ENCODE measurements at places on chromosomes 3 and 15.

GRCh38 chr15:71202712-71203111 is 87.4 kb downstream of the THSD4 start:
- DNase-seq: no peak

- no peak for DNase-seq
These were observed 12.5 kb downstream of the LPP start for GRCh38 chr3:188166441-188166840.

DNA sequence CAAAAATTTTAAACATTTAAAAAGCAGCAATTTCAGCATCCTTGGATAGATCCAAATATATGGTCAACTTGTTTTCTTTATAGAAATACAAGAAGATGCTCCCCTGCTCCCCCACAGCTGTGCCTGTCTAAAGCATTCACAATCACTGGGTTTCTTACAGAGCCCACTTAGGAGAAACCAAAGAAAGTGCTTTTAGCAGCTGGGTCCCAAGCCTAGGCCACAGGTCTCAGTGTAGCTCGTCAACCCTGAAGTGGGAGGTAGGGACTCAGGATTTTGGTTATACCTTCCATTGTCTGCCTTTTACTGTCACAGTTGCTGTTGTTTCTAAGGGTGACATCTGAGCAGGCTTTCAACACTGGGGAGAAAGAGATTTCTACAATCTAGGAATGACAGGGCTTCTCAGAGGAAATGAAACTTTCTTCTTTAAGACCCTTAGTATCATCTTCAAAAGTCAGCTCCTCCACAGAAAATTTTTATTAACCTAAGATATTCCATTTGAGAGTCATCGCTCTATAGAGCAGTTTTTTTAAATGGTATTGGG is 199.3 kb upstream of the CMC1 start:
- no peak for DNase-seq

DNA sequence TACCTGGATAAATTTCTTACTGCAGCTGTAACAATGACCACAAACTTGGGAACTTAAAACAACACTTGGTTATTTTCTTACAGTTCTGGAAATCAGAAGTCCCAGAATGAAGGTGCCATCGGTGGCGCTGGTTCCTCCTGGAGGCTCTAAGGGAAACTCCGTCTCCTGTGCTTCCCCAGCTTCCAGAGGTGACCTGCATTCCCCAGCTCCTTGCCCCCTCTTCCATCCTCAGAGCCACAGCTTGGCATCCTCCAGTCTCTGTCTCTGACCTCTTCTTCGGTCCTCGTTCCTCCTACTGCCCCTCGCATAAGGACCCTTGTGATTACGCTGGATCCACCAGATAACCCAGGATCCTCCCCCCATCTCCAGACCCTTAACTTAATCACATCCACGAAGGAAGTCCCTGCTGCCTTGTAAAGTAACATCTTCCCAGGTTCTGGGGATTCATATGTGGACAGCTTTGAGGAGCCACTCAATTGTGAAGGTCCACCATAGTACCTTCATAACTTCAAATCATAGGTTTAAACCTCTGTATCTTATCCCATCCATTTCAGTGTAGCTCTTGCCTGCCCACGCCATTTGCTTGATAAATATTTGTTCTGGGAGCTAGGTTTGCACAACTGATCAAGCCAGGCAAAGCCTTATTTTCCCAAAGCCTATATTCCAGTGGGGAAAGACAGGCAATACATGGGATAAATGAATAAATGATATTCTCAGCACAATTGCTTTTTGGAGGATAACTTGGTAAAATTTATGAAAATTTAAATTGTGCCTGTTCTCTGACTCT is 34.8 kb downstream of the KLF15 start:
- no peak for DNase-seq

DNA sequence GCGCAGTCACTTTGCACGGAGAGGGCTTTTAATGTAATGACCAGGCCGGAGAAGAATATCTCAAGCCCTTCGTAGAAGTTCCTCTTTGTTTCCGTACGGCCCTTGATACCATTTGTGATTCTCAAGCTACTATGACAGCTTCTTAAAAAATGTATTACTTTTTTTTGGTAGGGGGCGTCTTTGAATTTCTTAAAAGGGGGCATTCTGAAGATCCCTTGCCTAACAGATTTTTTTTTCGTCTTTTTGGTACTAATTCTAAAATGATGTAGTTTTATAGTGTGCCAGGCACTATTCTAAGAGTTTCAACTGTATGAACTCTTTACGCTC is 614.0 kb downstream of the MCTP2 start:
- DNase-seq: no peak

DNA sequence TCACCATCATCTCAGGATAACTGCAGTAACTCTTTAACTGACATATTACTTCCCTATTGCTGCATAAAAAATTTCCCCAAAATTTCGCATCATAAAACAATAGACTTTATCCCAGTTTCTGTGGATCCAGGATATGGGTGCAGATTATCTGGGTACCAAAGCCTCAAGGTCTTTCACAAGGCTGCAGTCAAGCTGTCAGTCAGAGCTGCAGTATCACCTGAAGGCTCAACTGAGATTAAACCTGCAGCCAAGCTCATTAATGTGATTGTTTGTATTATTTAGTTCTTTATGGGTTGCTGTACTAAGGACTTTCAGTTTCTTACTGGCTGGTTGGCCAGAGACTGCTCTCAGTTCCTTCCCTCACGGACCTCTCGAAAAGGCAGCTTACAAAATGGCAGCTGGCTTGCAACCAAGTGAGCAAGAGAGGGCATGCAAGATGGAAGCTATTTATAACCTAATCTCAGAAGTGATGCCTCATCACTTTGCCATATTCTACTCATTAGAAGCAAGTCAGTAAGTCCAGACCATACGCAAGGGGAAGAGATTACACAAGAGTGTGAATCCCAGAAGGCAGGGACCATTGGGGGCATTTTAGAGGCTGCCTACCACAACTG is 54.9 kb downstream of the DCUN1D1 start:
- no peak for DNase-seq

DNA sequence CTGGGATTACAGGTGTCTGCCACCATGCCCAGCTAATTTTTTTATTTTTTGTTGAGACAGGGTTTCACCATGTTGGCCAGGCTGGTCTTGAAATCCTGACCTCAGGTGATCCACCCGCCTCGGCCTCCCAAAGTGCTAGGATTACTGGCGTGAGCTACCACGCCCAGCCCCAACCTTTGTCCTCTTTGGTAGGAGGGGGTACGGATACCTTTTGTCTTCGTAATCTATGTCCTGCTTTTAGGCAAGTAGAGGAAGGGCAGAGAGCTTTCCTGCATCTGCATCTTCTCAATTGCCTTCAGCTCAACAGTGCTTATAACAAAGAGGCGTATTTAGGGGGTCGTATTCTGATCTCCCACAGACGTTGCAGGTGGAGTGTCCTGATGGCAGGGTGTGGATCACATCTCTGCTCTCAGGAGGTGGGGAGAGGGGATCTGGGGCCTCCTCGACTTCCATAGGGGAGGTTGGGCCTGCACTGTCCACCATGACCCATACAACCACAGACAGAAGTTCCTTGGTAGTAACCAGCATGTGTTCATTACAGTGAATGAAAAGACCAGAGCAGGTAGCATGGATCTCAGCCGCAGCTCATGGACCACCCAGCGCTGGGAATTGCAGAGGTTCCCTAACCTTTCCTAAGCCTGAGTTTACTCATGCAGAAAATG is 21.4 kb upstream of the KCTD6 start:
- DNase-seq: no peak

Measured in stimulated activated CD4-positive, alpha-beta T cell treated with anti-CD3 and anti-CD28 coated beads, Interleukin-15, amount 100 ng/mL, for 1 hour (primary cell).